Bone marrow (tissue), 2 donors: ENCODE measurements at places on chromosomes 13 and 19.

DNA sequence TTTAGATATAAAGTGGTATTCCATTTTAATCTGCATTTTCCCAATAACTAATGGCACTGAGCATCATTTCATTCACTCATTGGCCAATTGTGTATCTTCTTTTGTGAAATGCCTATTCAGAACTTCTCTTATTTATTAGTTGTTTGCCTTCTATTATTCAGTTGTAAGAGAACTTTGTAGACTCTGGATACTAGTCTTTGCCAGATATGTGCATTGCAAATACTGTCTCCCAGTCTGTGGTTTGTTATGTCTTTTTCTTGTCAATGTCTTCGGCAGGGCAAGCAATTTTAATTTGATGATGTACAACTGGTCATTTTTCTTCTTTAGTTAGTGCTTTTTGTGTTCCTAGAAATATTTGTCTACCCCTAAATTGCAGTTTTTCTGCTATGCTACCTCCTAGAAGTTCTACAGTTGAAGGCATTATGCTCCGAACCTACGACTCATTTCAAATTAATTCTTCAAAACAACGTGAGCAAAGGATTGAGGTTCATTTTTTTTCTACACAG is 115.9 kb downstream of the TSHZ3 start:
- DNase-seq: no peak

- no peak for DNase-seq
Measured at GRCh38 chr13:114103801-114104654, 28.4 kb downstream of the RASA3 start.

DNA sequence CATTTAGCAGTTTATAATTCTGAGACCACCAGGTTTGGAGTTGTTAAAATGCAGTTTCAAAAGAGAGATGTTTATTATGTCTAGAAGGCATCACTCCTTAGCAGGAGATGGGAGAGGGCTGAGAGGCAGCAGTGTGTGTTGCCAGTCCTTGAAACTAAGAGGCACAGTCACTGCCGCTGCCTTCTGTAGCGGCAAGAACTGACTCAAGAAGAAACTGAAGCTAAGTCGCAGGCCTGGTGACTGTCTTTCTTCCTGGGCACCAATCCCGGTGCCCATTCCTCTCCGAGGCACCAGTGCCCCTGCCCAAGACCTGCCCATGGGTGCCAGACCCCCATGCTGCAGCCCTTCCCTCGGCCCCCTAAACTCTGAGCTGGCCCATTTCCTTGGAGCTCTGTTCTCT is 20.1 kb downstream of the N4BP2L1 start:
- DNase-seq: no peak

GRCh38 chr19:4449022-4449638 is 8.5 kb downstream of the UBXN6 start:
- DNase-seq: no peak

DNA sequence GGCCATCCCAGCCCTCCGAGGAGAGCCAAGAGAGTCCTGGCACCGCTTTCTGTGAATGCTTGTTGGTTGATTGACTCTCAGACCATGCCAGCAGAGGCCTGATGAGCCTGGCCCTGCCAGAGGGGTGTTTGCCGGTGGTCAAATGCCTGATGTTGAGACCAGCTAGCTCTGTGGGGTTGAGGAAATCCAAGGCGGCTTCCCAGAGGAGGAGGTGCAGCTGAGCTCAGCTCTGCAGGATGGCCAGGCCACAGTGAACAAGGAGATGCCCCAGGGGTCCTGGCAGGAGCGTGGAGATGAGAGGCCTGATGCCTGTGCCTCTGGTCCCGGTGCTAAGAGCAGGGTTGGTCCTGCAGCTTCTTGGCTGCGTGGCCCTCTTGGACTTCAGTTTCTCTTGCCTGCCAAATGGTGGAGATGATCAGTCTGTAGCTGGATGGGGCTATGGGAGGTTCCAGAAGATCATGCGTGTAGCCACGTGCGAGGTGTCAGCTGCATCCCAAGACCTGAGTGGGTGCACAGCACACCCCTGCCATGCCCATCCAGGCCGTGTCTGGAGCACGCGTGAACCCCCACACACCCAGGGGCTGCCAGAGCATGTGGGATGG is 16.8 kb downstream of the NFIC start:
- DNase-seq: no peak

DNA sequence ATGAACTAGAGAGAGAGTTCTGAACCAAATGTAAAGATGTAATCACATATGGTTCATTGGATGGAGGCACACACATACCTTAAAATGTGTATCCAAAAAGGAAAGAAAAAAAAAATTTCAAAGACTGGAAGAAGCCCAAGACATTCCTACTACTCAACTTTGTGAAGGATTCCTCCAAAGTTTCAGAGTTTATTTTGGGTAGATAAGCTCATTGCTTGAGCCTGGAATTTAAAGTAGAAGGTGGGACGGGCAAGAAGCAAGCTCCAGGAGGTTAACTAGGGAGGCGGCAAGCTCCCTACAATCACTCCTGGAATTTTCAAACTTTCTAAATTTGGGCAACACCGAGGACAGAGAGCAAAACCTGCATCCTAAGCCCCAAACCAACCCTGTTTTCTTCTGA is 1.9 kb downstream of the TSHZ3 start:
- DNase-seq: no peak

GRCh38 chr19:3866910-3867638 is 1.8 kb downstream of the ZFR2 start:
- no peak for DNase-seq

GRCh38 chr19:31054430-31054829 is 294.8 kb downstream of the TSHZ3 start:
- no peak for DNase-seq

DNA sequence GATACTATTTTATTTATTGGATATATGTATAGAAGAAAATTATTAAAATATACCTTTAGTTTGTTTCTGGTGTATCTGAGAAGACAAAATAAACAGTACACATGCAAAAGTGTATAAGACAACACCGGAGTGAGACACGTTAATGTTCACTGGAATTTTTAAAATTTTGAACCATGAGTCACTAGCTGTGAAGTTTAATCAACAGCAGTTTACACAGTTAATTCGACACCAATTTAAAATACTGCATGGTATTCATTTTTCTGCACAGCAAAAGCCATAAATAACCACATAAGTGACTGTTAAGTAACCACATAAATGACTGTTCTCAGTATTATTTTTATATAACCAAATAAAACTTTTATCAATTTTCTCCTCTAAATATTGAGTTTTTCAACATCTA is 418.7 kb upstream of the NBEA start:
- no peak for DNase-seq

DNA sequence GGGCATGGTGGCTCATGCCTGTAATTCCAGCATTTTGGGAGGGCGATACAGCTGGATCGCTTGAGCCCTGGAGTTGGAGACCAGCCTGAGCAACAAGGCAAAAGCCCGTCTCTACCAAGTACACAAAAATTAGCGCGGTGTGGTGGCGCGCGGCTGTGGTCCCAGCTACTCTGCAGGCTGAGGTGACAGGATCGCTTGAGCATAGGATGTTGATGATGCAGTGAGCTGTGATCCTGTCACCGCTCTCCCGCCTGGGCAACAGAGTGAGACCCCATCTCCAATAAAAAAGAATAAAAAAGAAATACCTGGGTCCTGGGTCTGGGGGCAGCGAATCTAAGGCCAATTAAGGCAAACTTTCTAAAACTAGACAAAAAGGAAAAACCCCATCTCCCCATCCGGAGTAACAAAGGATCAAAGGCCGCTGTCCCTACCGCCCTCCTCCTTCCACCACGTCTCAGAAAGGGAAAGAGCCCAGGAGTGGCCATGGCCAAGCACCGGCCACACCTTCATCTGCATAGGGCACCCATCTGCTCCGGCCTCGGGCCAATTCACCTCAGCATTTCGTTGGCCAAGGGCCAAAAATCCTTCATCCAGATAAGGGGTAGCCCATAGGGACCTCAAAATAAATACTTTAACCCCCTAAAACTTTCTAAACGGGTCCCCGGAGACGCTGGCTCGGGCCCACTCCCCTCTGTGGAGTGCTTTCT is 851 bp downstream of the ZNF320 start:
- DNase-seq: no peak

- DNase-seq: no peak
Measured at GRCh38 chr13:51096131-51096530, 14.9 kb downstream of the C13orf42 start.

DNA sequence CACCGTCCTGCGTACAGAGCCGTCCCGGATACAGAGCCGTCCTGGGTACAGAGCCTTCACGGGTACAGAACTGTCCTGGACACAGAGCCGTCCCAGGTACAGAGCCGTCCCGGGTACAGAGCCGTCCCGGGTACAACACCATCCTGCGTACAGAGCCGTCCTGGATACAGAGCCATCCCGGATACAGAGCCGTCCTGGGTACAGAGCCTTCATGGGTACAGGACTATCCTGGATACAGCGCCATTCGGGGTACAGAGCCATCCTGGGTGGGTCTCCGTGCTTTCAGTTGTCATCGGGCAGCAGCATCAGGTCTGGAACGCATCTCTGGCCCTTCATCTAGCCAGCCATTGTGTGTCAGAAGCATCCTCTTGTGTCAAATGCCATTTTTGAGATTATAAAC is 222.3 kb upstream of the SOX1 start:
- no peak for DNase-seq

GRCh38 chr13:21364916-21365315 is 94.2 kb downstream of the ZDHHC20 start:
- DNase-seq: no peak

DNA sequence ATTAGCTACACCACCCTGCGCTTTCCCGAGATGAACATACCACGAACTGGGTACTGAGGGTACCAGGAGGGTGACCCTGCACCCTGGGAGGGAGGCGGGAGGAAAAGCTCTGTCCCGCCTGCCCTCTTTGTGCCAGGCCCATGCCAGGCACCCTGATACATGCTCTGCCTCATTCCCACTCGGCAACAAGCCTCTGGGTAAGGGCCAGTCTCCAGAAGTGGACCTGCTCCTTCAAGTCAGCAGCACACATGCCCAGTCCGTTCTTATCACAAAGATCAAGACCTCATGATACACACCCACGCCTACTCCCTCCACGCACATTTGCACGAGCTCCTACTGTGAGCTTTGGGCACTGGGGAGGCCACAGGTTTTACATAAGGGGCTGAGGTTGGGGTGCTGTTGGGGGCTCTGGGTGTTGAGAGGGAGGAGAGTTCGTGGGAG is 2.0 kb upstream of the FFAR1 start:
- no peak for DNase-seq

- no peak for DNase-seq
Measured at GRCh38 chr13:102870677-102871415, 25.0 kb downstream of the ERCC5 start.

DNA sequence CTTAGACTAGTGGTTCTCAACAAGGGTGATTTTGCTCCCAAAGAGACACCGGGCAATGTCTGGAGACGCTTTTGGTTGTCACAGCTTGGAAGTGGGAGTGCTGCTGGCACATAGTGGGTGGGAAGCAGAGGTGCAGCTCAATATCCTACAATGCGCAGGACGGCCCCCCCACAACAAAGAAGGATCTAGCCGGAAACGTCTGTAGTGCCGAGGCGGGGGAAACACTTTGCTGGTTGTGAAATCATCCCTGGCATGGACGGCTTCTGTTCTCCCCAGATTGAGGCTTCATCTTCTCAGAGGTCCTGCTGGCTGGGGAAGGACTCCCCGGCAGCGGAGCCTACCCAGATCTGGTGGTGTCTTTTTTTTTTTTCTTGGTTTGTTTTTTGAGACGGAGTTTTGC is 13.4 kb upstream of the SYT5 start:
- DNase-seq: no peak

- no peak for DNase-seq
Measured at GRCh38 chr13:91311491-91311890, 36.0 kb upstream of the MIR17HG start.

DNA sequence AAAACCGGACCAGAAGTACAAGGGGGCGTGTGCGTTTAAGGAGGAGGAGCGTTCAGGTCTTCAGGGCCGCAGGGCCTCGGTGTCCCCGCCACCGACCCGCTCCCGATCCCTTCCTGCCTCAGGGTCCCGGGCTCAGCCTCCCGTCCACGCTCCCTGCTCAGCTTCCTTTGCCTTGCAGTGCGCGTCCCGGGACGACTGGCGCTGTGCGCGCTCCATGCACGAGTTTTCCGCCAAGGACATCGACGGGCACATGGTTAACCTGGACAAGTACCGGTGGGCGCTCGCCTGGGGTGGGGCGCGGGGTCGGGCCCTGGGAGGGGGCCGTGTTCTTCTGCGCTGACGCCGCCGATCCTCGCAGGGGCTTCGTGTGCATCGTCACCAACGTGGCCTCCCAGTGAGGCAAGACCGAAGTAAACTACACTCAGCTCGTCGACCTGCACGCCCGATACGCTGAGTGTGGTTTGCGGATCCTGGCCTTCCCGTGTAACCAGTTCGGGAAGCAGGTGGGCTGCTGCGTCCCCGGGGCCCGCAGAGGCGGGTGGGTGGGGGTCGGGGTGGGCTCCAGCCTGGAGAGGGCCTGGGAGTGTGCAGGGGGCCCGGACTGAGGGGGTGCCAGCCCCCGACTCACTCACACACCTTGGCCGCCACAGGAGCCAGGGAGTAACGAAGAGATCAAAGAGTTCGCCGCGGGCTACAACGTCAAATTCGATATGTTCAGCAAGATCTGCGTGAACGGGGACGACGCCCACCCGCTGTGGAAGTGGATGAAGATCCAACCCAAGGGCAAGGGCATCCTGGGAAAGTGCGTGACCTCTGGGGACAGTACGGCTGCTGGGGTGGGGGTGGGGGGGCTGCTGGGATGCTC is 1.4 kb downstream of the GPX4 start:
- DNase-seq: no peak

GRCh38 chr13:25067064-25067463 is 28.9 kb upstream of the PABPC3 start:
- no peak for DNase-seq

GRCh38 chr13:35961002-35961401 is 170.2 kb downstream of the DCLK1 start:
- DNase-seq: no peak

- no peak for DNase-seq
Measured at GRCh38 chr13:66835040-66835628, 395.0 kb downstream of the PCDH9 start.

DNA sequence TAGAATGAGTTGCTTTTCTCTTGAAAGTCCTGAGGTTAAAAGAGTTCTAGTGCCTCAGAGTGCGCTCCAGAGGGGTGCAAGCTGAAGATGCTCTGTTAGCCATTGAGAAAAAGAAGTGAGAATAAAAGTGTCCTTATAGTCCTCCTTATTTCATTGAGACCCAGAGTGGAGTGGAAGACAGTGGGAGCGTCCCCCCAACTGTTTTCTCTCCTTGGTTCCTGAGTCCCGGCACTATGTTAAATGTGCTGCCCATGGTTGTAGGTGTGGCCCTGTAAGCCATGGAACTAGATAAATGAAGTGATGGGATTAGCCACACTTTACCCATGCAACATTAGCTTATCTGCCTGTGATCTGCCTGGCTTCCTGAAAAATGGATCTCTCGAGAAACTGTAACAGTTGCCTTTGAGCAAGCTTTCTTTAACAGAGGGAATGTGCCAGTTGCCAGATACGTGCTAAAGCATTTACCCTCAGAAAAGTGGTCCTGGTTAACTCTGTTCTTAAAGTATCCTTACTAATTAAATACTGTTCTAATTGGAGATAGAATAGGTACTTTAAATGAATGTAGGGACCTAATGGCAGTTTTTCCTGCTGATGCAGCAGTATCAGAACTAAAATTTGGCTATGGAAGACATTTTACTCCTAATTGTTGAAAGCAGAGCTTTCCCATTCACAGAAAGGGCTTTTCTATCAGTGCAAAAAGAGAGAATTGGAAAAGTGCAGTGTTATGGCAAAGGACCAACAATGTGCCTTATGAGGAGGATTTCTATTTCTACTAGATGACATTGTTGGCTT is 21.4 kb upstream of the PSG9 start:
- DNase-seq: no peak
